NCI-H1417 treated with DMSO at 0.1 percent for 48 hours (cell line): ENCODE measurements at places on chromosomes 5 and 9.

DNA sequence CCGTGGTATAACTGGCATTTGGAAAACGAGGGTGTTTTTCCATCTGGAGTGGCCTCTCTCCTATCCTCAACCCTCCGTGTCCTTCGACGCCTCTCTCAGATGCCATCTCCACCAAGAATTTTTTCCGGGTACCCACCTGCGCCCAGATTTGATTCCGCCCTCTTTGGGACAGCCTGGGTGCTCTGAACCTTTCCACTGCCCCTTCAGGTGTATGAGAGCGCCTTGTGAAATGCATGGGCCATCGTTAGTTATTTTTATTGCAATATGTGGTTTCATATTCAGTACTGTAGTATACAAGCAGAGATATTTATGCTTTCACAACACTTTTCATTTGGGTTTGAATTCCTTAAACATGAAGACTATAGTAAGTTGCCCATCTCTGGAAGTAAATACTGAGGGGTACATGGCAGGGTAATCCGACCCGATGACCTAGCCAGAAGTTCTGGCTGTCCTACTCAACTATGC lies 78.2 kb upstream of the IFNE start:
- no peak for DNase-seq

DNA sequence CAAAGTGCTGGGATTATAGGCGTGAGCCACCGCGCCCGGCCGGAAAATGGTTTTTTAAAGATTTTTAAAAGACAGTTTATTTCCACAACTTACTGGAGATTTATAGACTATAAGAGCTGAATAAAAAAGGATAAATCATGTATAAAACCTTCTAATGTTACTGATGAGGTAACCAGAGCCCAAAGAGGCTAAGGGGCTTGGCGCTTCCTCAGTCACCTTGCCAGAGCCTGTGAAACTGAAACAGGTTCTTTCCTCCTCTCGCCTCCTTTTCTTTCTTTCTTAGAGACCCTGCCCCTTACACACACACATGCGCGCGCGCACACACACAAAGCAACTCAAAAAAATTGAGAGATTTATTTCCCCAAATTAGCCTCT lies 69.8 kb downstream of the HSD17B3 start:
- DNase-seq = no peak

DNA sequence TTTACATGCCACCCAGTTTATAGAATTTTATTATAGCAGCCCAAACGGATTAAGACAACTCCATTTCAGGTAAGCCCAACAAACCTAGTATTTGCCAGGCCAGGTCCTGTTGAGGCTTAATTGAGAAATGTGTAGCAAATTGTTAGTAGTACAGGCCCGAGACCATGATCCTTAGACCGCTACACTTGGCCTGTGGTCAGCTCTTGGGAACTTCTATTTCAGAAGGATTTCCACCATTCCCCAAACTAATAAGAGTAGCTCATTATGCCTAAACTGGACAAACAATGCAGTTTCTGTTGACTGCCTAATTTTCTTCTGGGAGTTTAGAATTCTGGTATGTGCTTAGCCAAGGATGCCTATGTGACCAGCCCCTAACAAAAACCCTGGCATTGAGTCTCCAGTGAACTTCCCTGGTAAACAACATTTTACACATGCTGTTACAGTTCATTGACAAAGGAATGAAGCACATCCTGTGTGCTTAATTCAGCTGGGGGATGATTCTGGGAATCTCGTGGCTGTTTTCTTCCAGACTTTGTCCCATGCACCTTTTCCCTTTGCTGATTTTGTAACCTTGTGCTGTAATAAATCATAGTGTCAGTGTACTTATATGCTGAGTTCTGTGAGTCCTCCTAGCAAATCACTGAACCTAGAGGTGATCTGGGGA lies 5.6 kb upstream of the GPX3 start:
- no peak for DNase-seq

- DNase-seq = no peak
Measured at GRCh38 chr5:141742866-141743851, 61.1 kb upstream of the ARAP3 start.

GRCh38 chr5:83011985-83012384 lies 65.2 kb downstream of the TMEM167A start:
- no peak for DNase-seq

- DNase-seq = no peak
Measured at GRCh38 chr5:89457411-89458331, 574.7 kb upstream of the MEF2C start.

- no peak for DNase-seq
Measured at GRCh38 chr5:140018920-140019644, 24.0 kb downstream of the NRG2 start.

- no peak for DNase-seq
Measured at GRCh38 chr5:27906931-27907601, 868.7 kb upstream of the CDH9 start.

DNA sequence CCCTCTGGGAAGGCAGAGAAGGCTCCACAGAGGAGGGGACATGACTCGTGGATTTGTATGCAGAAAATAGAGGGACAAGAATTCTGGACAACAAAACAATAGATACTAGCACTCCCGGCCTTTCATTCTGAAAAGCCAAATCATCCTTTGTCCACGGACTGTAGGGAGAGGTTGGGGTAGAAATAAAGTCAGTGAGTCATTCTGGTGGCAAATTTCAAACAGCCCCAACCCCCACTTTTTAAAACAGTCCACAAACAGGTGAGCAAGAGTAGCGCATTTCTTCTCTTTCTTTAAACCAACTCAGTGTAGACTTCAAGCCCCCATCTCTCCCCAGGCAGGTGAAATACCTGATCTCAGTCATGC lies 56.1 kb downstream of the PTPDC1 start:
- DNase-seq = no peak

- DNase-seq = no peak
Measured at GRCh38 chr9:2015581-2016407, 647 bp downstream of the SMARCA2 start.

DNA sequence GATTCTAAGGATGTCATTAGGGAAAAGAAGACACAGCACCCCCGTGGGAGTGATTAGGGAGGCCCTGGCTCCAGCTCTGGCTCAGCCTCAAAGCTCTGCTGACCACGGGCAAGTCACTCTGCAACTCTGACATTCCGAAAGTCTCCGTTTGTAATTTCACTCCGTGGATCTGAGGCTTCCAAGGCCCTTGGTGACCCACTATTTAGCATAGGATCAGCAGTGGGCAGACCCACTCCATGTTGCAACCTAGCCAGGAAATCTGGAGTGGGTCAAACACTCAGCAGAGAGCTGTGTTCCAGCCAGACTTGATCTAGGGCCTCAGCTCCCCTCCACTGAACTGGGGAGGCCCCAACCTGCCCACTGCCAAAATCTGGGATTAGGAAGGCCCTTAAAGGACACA lies 11.8 kb downstream of the PHF19 start:
- no peak for DNase-seq

- DNase-seq = no peak
Measured at GRCh38 chr9:88322906-88323566, 65.2 kb upstream of the SPIN1 start.

DNA sequence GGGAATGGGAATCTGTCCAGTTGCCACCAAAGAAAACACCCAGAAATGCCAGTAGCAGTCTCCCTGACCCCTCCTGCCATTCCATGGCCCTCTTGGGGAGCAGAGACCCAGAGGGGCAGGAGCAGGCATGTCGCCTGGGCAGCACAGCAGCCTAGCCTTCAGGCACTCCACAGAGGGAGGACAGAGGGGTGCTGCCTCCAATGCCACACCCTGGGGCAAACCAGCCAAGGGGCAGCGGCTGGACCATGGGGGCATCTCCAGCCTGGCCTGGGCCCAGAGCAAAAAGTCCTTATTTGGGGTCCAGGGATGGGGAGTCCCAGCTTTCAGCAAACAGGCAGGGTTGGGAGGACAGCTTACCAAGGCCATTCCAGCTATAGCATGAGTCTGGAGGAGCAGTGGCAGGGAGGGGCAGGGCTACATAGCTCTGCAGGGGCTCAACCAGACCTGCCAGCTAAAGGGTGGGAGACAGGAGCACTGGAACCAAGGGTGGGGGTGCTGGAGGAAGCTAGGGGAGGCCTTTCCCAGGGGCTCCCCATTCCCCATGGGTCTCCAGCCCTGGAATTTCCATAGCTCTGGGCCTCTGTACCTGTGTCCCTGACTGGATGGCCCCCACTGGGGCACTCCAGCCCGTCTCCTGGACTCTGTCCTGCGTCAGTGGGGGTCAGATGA lies 6.7 kb downstream of the BRD3 start:
- no peak for DNase-seq

- no peak for DNase-seq
Measured at GRCh38 chr5:168317096-168317520, 25.7 kb downstream of the WWC1 start.

DNA sequence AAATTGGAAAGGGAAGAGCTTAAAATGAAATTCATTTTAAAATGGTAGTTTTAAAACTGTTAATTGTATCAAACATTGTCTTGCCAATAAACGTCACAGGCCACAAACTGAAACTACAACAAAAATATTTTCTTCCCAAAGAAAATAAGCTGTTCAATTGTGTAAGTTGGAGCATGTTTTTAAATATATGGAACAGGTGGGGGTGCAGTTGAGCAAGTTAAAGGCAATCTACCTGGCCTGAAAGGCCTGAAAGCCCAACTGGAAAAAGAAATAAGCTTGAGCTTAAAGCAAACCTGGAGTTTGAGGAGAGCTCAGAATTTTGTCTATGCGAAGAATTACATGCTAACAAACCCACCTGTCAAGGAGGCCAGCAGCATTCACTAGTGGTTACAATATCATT lies 439.5 kb downstream of the ACTL7B start:
- no peak for DNase-seq

DNA sequence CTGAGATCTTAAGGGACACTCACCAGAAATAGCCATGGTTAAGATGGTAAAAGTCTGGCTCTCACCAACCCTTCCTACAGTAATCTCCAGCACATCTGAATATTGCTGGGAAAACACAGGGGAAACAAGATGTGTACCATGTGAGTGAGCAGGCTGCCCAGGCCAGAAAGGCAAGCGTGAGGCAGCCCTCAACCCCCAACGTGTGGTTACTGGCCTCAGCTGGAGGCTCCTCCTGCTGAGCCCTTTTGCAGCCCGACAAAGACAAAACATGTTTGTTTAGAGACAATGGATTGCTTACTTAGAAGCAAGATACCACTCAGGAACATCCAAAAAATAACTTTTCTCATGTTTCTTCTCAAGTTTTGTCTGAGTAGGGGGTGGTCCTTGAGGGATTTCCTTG lies 16.6 kb downstream of the ZFP62 start:
- DNase-seq = no peak

DNA sequence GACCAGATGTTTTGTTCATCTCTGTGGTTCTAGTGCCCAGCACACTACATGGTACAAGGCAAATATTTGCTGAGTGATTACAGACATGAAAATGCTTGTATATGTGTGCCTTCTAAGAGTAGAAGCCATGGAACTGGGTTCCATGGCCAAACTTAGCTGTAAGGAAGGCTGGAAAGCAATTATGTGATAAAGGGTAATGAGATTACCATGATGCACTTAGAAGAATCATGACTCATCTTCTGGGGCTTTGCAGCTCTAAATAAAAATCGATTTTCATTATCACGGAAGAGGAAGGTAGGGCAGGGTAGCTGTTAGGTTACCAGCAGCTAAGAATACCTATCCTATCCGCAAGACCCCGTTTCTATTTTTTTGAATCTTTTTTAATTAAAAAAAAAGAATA lies 28.0 kb downstream of the RFK start:
- DNase-seq = no peak

- DNase-seq = no peak
Measured at GRCh38 chr5:6633469-6634245, 417 bp downstream of the SRD5A1 start.

DNA sequence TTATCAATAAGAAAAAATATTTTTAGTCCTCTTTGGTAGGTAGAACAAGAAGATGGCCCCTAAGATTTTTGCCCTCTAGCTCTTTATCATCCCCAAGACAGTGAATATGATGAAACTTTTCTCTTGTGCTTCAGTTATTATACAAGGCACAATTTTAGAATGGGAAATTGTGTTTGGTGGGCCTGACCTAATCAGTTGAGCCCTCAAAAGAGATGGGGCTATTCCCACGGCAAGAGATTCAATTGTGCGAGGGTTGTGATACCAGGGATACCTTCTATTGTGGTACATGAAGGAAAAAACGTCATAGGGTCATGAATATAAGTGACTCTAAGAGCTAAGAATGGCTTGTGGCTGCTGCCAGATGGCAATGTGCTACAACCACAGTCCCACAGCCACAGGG lies 94.0 kb upstream of the COX7C start:
- no peak for DNase-seq

DNA sequence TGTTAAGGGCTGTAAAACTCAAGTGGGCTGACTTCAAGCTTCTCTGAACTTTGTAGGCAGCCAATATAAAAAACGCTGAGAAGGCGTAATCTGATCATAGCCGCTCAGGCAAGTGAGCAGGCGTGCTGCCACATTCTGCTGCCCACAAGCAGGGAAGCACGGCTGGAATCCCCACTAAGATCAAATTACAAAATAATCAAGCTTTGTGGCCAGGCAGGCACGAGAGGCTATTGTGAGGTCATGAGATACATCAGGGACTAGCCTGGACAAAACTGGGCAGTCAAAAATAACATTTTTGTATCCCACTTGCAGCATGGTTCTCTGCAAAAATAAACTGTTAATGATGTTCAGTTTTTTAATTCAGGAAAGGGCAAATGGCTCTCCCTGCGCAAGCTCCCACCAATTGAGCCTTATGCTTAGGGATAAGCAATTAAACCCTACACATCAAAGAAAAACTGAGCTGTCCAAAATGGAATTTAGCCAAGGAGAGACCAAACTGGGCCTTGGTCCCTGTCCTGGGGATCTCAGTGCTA lies 64.0 kb downstream of the POU5F2 start:
- DNase-seq = no peak

DNA sequence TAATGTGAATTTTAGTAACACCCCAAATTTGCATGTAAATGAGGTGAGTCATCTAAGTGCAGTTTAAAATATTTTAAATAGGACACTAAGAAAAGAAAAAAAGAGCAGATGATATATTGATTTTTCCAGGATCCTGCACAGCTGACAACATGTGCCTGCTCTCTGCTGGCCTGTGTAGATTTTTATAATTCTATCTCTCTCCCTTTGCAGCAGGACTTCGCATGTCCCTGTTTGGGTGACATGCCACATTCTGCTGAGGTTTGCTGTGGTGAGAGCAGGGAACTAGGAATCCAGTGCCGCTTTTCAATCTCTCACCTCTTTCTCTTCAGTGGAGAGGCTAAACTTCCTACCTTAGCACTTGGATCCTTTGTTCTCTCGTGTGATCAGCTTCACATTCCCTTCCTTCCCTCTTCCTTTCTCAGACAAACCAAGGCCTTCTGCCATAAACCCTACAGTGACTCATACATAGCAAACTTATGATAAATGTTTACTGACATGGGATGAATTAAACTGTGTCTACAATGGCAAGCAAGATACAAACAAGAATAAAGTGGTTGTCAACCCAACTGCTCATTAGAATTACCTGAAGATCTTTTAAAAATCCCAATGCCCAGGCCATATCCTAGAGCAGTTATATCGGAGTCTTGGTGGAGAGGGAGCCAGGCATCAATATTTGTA lies 198.8 kb upstream of the EFNA5 start:
- no peak for DNase-seq

DNA sequence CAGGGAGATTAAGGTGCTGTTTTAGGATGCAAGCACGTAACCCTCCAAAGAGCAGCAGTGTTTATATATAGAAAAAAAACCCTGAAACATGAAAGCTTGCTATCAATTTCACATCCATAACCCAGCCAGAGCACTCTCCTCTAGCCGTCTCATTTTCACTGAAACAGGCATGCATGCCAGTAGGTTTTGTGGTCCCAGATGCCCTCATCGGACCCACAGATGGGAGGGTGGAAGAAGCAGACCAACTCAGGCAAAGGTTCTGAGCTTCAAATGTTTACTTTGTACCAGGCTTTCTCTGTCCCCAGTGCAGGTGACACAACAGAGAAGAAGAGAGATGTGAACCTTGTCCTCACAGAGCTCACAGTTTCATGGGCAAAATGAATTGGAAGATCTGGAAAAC lies 127.4 kb upstream of the ATP10B start:
- no peak for DNase-seq
